COLO829 (cell line): ENCODE measurements at places on chromosomes 6 and 20.
A peak's percentile ranks its signal among the peaks of the same experiment; 100 is the strongest.

DNA sequence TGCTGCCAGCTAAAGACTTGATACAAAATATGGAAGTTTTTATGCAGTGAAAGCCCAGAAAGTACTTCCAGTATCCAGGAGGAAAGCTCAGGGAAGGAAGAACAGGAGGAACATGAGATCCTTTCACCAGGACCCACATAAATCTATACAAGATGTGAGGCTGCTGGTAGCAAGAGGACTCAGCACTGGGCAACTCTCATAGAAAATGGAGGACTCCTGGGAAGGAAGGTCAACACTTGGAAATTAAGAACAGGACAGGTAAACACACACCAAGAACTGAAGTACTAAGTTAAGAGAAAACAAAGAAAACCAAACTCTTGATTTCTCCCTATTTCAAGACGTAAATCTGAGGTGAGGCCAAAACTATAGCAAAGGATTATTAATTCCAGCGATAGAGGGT is 220.5 kb upstream of the HSF2 start:
- no peak for DNase-seq

DNA sequence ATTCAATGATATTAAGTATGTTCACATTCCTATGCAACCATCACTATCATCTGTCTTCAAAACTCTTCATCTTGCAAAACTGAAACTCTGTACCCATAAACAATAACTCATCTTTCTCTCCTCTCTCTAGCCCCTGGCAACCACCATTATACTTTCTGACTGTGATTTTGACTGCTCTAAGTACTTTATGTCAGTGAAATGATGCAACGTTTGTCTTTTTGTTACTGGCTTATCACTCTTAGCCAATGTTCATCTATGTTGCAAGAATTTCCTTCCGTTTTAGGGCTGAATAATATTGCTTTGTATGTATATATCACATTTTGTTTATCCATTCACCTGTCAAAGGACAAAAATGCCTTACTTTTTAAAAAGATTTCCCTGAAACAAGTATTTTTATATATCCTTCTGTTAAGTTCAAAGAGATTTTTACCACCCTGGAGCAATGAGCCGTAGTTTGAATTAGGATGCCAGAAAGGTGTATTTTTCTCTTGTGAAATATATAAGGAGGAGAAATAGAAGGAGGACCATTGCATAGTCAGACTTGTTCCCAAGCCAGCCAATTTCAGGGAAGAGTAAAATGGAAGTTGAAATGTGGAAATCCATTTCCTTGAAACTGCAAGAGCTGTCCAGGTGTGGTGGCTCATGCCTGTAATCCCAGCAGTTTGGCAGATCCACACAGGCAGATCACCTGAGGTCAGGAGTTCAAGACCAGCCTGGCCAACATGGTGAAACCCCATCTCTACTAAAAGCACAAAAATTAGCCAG is 4.0 kb upstream of the CGAS start:
- DNase-seq, result no peak

GRCh38 chr6:73747289-73747688 is 51.3 kb downstream of the CD109 start:
- no peak for DNase-seq

GRCh38 chr6:134967711-134968110 is 17.8 kb upstream of the ALDH8A1 start:
- DNase-seq, result no peak

- DNase-seq, result peak; percentile 87
Measured at GRCh38 chr20:31494131-31494530, 19.0 kb downstream of the REM1 start.

DNA sequence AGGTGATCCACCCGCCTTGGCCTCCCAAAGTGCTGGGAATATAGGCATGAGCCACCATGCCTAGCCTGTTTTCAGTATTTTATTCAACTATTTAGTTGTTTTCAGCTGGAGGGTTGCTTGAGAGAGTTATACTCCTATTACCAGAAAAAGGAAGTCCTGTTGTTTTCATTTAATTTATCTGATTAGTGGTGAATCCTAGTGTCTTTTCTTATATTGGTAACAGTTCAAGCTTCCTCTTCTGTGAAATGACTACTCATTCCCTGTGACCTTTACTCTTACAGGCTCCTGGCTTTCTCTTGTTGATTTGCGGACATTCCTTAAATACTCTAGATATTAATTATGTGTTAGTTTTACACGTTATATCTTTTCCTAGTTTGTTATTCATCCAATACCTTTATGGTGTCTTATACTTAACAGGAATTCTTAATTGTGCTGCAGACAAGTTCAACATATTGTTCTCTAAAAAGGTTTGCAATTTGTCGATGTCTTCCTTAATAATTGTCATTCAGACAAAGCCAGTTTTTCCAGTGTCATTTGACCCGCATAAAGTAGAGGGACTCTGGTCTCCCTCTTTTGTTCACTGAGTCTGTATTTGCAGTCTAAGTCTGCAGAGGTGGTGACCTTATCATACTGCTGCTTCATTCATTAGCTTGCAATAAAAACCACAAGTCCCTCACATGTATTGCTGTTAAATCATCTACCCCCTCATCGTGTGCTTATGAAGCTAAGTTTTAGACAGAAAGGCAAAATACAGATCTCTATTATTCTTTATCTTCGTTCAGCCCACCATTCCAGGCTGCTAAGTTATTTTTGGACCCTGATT is 51.4 kb downstream of the ZBTB9 start:
- no peak for DNase-seq

GRCh38 chr20:21387528-21387927 is 9.8 kb downstream of the NKX2-4 start:
- no peak for DNase-seq

- no peak for DNase-seq
Measured at GRCh38 chr20:3932277-3932676, 43.1 kb downstream of the PANK2 start.

GRCh38 chr6:45074439-45074838 is 253.7 kb upstream of the RUNX2 start:
- no peak for DNase-seq

DNA sequence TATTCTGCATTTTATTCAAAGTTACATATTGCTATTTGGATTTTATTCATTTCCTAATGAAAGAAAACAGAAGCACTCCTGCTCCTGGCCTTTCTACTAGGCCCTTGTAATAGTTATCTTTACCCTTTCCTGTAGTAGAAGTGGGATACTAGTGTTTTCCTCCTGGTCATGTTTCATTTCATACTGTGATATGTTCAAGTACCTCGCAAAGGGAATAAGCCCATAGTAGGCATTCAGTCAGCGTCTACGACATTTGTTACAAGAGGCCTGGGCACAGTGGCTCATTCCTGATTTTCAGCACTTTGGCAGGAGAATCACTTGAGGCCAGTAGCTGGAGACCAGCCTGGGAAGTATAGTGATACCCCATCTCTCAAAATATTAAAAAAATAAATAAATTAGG is 154.1 kb downstream of the ARID1B start:
- no peak for DNase-seq

DNA sequence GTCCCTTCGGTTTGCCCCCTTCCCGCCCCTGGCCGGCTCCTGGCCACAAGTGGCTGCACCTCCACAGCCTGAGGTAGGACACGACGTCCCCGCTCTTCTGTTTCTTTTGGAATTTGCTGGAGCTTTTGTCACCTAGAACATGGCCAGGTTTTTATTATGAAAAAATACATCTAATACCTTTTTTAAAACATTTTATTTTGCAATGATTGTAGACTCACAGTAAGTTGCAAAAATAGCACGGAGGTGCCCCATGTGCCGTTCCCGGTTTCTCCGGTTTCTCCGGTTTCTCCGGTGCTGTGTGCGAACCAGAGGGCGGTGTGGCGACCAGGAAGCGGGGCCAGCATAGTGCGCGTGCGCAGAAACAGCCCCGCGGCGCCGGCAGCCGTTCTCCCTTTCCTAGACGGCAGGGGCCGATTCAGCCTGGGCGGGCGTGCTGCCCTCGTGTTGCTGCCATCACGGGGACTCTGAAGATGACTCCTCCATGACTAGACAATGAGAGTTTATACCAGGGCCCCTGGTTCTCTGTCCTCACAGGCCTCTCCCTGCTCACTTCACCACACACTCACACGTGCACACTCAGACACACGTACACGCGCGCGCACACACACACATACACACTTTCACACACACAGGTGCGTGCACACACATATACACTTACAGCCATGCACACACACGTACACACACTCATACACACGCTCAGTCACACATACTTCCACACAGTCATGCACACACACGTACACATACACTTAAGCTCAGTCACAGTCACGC is 102.1 kb downstream of the TMEM242 start:
- peak; percentile 74 for DNase-seq

- DNase-seq, result peak; percentile 39
Measured at GRCh38 chr20:5000263-5001173, 792 bp downstream of the SLC23A2 start.

DNA sequence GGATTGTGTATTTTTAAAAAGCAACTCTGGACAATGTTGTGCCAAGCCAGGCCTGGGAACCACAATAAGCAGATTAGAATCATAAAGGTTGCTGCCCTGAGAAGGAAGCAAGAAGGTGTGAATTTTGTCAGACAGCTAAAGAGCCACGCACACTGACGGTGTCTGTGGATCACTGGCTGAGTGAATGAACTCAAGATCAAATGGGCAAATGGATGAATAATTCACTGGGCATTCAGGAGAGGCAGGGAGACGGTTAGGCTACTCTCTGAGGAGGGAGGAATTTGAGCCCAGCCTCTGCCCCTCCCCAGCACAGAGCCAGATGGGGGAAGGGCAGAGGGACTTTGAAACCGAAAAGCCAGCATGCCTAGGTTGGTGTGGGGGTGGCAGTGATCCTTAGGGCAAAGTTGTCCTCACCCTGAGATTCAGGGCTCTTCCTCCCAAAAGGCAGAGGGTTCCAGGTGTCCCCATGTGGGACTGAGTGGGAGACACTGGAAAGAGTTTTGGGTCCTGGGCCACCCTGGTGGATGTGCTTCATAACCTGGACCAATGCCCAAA is 19.5 kb upstream of the SLC22A7 start:
- DNase-seq, result no peak

- DNase-seq, result no peak
Measured at GRCh38 chr20:63322146-63322932, 29.4 kb downstream of the COL20A1 start.

GRCh38 chr6:159193923-159194322 is 24.7 kb downstream of the FNDC1 start:
- DNase-seq, result no peak

GRCh38 chr20:45087814-45088213 is 13.1 kb downstream of the KCNS1 start:
- no peak for DNase-seq

GRCh38 chr6:127481628-127482027 is 22.4 kb upstream of the KIAA0408 start:
- no peak for DNase-seq

DNA sequence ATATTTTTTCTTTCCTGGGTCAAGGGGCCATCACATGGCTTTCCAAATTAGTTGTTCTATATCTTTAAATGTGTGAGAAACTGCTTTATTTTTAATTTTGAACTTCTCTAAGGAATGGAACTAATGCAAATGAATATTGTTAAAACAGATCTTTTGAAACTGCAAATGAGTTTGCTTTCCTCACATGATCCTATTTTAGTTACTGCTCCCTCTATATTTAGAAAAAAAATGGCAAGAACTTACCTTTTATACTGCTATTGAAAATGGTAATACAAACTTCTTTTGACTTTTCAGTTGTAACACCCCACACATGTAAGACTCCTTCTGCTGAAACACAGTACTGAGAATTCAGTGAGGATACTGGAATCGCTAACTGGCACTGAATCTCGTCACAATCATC is 15.9 kb downstream of the IFNGR1 start:
- no peak for DNase-seq

- no peak for DNase-seq
Measured at GRCh38 chr6:154258064-154258757, 98.4 kb downstream of the IPCEF1 start.

GRCh38 chr6:108294297-108294726 is 542 bp upstream of the AFG1L start:
- no peak for DNase-seq

GRCh38 chr6:152098683-152099082 is 291.2 kb downstream of the ESR1 start:
- no peak for DNase-seq

GRCh38 chr6:161200610-161201370 is 73.1 kb downstream of the AGPAT4 start:
- DNase-seq, result no peak
